ENCODE measurements at places on chromosomes 16 and 17.

DNA sequence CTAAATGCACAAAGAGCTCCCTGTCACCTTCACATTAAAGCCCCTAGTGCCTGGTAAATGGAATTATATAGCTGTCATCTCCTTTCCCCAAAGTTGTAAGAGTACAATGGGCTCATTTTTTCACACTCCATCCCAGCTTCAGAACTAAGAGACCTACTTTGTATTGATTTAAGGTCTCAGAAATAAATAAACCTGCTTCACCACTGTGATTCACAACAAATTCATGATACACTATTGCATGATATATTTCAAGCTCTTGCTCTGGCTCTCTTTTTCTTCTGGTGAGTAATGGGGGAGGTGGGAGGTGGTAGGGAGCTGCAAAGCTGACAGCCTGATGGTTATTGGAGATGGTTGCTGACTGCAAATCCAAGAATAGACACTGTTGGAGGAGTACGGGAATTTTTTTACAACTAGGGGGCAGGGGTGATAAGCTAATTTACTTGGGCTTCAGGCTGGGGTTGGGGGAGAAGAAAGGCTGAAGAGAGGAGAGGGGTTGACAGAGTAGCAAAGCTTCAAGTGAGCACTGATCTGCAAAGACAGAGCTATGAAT is 189.9 kb downstream of the AATF start:
- no peak for DNase-seq

- no peak for DNase-seq
These were observed 18.4 kb downstream of the OSBPL7 start for GRCh38 chr17:47803201-47803600.

GRCh38 chr16:67801883-67802282 is 4.5 kb downstream of the RANBP10 start:
- peak; percentile 37 for DNase-seq

GRCh38 chr17:47705536-47706530 is 11.9 kb downstream of the TBKBP1 start:
- DNase-seq = peak; percentile 52

GRCh38 chr17:82219753-82220709 is 7.4 kb upstream of the CCDC57 start:
- no peak for DNase-seq

- no peak for DNase-seq
These were observed 99.6 kb downstream of the SOCS1 start for GRCh38 chr16:11156401-11156800.
